ENCODE measurements at places on chromosomes 16 and 17. TPM values are rescaled to one million over a fixed set of nuclear protein-coding genes. Genes with fewer than 3 reads are reported as not detected.

Gene CPNE2
- 7.6 TPM for total RNA-seq

Gene ZP2
- total RNA-seq = not detected

DNA sequence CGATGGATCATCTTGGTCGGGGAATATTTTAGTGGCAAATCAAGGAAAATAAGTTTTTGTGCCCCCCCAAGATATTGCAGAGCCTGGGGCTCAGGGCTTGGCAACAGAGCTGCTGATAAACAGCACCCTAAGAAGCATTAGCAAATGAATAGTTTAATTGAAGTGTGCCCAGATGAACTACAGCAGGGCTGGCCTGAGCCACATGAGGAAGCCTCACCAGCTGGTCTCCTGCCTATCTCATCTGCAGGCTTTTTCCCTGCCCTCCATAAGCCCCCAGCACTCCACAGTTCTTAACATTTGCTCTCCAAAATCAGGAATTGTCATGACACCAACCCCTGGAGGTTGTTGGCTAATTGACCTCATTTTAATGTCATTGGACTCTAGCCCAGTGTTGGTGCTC lies 480.2 kb downstream of the HS3ST3B1 start:
- DNase-seq = no peak

GRCh38 chr16:71796501-71797097 lies 12.0 kb downstream of the AP1G1 start:
- no peak for DNase-seq

Gene CIBAR2
- total RNA-seq = not detected

DNA sequence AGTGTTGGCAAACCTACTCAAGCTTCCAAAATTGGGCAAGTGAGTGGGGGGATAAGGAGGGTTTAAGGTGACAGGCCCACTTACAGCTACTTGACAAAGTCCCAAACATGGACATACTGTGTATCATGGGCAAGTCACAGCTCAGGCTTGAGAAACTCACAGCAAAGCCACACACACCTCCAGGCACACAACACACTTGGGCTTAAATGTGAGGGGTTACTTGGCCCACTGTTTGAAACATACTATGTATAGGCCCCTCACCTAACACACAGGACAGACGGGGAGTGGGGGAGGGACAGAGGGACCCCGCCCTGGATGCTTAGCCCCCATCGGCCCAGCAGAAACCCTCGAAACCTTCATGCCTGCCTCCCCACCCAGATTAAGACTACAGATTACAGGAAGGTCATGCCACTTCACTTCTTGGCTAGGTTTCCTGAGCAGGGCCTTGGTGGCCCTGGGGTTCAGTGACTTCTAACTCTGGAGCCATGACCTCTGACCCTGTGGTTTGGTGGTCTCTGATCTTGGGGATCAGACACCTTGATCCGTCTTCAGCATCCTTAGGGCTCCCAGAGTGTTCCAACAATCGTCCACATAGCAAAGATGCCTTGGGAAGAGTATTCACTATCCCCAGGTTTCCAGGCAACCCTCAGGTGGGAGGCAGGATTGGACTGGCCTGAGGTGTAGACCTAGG lies 2.3 kb upstream of the SAMD14 start:
- DNase-seq = no peak

Gene CLEC18A
- 0.43 TPM for total RNA-seq

DNA sequence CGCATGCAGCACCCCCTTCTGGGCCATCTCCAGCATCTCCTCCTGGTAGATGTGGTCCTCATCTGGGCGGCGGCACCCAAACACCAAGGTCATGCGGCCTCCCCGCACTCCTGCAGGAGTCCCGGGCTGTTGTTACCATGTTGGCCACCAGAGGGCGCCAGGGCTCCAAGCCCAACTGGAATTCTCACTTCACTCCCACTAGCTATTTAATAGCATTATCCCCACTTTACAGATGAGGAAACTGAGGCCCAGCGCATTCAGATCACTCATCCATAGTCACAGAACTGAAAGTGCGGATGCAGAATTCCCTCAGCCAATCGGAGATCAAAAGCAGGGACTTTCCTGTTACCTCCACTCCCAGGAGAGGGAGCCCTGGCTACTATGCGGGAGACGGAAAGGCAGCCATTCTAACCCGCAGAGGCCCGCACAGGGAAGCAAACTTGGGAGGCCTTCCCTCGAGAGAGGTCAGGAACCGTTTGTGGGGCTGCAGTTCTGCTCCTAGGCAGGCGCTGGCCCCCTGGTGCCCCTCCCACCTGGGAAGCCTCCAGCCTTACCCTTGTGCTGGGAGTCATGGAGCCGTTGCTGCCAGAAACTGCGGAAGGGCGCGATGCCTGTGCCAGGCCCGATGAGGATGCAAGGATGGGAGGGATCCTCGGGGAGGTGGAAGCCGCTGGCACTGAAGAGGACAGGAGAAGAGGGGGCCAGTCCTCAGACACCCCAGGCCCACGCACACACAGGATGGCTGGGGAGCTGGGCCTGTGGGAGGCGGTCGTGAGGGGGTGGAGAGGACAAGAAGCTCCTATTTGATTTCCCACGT lies 40.1 kb downstream of the NOS2 start:
- peak; percentile 58 for DNase-seq

Gene CRISPLD2
- total RNA-seq = 0.16 TPM

DNA sequence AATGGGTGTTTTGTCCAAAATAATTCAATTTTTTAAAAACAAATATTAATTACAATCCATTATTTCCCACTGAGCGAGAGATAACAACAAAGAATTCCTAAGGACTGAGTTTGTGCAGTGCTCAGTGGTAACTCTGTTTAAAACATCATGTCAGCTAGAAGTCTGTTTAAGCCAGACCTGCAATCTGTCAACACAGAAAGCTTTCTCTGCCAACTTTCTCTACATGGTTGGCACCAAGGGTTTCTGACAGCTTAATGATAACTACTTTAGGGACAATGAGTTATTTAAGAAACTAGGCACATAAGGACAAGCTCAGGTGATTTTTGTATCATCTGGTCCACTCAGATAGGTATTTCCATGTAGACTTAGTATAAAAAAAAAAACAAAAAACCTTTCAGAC lies 81.8 kb downstream of the WDR59 start:
- no peak for DNase-seq

Gene MGAT5B
- 0.55 TPM for total RNA-seq

DNA sequence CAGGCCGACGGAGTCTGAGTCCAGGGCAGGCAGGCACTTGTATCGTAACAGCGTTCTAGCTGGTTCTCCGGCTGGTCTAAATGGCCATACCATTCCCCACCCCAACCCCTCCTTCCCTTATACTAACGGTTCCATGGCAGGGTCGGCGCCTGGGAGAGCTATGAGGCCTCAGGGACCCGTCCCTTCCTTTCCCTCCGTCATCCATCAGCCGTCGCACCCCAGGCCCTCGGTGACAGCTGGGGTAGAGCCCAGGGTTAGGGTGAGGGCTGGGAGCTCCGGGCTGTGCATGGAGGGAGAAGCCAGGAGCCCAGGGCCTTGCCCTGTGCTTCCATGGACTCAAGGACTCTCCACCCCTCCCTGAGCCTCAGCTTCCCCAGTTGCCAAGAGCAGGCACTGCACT lies 101.4 kb downstream of the RBFOX3 start:
- DNase-seq = no peak

Gene TLE7
- total RNA-seq = not detected

- peak; percentile 22 for DNase-seq
Measured at GRCh38 chr17:20116683-20117309, 107.6 kb downstream of the SPECC1 start.

DNA sequence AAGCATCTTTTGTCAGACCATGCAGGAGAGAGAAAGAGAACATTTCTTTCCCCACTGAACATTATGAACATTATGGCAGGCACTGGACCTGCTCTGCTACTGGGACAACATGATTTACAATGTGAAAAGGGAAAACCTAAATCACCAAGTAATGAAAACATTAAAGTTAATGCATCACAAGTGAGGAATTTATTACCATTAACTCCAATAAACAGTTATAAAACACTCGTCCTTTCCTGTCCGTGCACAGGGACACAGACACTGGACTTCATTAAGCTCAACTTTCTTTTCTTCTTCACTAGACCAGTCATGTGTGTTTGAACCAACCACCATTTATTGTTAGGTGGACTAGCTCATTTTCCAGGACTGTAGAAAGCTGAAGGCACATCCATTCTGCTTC lies 95.4 kb downstream of the SNX11 start:
- no peak for DNase-seq

Gene TBC1D3G
- total RNA-seq = not detected

Gene KRT27
- not detected for total RNA-seq

Gene KRT36
- not detected for total RNA-seq

Gene GLTPD2
- total RNA-seq = not detected

GRCh38 chr16:49382916-49383315 lies 9.3 kb downstream of the C16orf78 start:
- DNase-seq = no peak

- no peak for DNase-seq
Measured at GRCh38 chr17:80960797-80961452, 30.7 kb upstream of the CHMP6 start.

- DNase-seq = no peak
Measured at GRCh38 chr16:21161211-21161610, 2.7 kb downstream of the LDAF1 start.

GRCh38 chr17:79361221-79361734 lies 249.6 kb downstream of the RBFOX3 start:
- DNase-seq = no peak

GRCh38 chr17:77160875-77161530 lies 20.2 kb downstream of the SEC14L1 start:
- no peak for DNase-seq

GRCh38 chr16:48564544-48565444 lies 45.2 kb downstream of the N4BP1 start:
- DNase-seq = no peak

GRCh38 chr16:84252184-84252583 lies 12.4 kb upstream of the KCNG4 start:
- DNase-seq = no peak

GRCh38 chr17:13598353-13599167 lies 3.2 kb downstream of the HS3ST3A1 start:
- no peak for DNase-seq

- no peak for DNase-seq
Measured at GRCh38 chr16:62477796-62478195, 441.6 kb upstream of the CDH8 start.

GRCh38 chr17:79116575-79117368 lies 42.1 kb downstream of the ENGASE start:
- no peak for DNase-seq

DNA sequence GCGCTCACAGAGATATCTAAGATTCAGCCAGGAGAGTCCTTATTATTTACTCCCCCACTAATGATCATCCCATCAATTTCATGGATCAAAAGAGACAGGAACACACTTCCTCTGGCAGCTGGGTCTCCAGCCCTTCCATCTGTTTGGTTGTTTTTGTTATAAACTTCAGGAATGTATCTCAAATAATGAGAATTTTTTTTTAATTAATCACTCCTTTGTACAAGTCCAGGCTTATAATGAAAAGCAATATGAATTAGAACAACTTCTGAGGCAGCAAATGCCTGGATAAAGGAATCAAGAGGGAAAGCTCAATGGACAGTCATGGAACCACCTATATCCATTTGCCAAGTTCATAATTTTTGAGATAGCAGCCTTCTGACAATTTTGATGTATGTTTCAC lies 73.4 kb downstream of the HS3ST3B1 start:
- no peak for DNase-seq

DNA sequence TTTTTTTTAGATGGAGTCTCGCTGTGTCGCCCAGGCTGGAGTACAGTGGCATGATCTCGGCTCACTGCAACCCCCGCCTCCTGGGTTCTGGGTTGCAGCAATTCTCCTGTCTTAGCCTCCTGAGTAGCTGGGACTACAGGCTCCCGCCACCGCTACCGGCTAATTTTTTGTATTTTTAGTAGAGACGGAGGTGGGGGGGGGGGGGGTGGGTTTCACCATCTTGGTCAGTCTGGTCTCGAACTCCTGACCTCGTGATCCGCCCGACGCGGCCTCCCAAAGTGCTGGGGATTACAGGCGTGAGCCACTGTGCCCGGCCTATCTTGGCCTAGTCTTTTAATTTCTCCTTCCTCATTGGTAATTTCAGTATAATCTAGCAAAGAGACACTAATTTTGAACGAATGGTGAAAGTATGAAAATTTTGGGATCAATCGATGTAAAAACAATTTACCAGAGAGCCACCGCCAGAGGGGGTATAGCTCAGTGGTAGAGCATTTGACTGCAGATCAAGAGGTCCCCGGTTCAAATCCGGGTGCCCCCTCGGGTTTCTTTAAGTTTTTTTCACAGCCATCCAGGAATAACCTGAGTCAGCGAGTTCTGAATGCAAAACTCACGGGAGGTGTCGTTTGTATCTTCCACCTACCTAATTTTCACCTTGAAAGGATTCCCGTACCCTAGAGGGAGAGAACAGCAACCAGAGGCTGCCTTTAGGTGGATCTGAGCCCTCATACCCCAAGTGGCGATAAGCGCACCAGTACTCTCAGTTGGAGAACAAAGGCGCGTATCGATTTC lies 2.5 kb upstream of the LASP1 start:
- DNase-seq = peak; percentile 53

- DNase-seq = no peak
Measured at GRCh38 chr16:68116256-68116867, 31.2 kb downstream of the NFATC3 start.
